ENCODE measurements at places on chromosomes 2 and 18.

DNA sequence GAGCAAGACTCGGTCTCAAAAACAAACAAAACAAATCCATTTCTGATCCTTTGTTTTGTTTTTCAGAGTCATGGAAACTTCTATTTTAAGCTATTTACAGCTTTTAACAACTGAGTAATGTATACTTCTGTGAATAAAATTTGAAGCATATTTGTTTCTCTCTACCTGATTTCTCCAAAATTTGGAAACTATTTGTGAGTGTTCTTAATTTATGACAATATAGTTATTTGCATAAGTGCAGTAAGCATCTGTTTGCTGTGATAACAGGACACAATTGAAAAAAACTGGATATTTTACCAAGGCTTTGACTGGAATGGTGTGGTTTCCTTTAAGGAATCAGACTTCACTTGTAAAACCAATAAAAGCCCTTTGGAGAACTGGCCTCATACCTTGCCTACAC, 53.3 kb upstream of the GULP1 start:
- DNase-seq: no peak

GRCh38 chr2:228669690-228670089, 488.2 kb upstream of the SPHKAP start:
- DNase-seq: no peak

- no peak for DNase-seq
These were observed 95.4 kb upstream of the CCDC85A start for GRCh38 chr2:56088411-56088810.

DNA sequence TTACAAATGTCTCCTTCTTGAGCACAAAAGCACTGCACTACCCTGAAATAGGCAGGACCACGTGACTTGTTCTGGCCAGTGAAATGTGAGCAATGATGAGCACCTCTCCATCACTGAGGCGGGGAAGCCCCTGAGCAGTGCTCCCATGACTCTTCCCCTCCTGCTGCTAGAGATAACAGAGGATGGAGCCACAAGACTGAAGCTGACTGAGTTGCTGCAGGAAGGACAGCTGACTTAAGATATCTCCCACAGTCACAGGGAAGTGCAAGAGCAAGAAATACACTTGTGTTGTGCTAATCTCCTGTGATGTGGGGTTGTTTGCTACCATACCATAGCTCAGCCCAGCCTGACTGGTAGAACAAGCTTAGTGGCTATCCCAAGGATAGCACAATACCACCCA, 38.7 kb downstream of the STK39 start:
- DNase-seq: no peak

- DNase-seq: no peak
These were observed 102.6 kb upstream of the LPIN2 start for GRCh38 chr18:3115447-3116030.

GRCh38 chr2:99680946-99681345, 191.1 kb upstream of the REV1 start:
- DNase-seq: no peak

GRCh38 chr2:33322612-33323011, 153.8 kb upstream of the RASGRP3 start:
- no peak for DNase-seq

DNA sequence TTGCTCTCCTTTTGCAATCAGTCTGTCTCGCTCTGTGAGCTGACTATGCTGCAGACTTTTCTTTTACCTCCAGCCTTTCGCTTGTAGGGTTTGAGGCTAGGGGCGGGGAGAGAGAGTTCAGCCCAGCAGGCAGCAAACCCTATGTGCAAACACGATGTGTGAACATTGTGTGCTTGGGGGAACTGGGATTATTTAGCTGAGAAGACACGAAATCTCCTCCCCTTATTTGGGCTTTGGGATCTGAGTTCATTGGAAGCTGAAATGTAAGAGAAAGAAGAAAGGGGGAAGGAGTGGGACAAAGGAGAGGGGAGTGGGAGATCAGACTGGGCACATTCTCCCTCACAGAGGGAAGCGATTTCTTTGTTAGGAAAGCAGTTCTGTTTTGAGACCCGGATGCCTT, 189.6 kb upstream of the TNP1 start:
- no peak for DNase-seq

GRCh38 chr18:5173236-5173635, 23.8 kb downstream of the AKAIN1 start:
- DNase-seq: no peak

- DNase-seq: no peak
These were observed 165.1 kb downstream of the DTNA start for GRCh38 chr18:34875150-34875549.

GRCh38 chr18:3654442-3655253, 204.7 kb downstream of the TGIF1 start:
- no peak for DNase-seq

DNA sequence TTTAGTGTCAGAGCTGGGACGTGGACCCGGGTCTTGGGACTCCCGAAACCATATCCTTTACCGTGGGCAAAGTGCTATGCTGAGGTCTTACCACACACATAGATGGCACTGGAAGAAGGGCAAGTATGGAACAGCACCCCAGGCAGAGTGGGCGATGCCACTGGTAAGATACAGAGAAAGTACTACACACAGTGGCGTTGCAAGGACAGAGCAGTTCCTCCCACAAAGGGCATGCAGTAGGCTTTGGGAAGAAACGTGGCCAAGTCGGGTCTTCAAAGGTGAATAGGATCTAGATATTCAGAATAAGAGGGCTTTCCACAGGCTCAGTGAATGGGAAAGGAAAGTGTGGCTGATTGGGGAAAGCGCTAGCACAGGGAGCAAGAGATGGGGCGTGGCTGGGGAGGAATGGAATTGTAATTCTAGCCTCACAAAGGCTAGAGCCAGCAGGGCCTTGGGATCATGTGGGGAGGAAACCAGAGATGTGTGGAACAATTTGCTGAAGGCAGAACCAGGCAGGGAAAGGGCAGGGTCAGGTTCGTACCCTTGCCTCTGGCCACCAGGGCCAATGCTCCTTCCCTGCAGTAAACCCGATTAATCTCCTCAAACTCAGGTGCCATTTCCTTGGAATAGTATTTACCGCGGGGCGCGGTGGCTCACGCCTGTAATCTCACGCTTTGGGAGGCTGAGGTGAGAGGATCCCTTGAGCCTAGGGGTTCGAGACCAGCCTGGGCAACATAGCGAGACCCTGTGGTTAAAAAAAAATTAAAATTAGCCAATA, 36.0 kb downstream of the PCBP1 start:
- no peak for DNase-seq

DNA sequence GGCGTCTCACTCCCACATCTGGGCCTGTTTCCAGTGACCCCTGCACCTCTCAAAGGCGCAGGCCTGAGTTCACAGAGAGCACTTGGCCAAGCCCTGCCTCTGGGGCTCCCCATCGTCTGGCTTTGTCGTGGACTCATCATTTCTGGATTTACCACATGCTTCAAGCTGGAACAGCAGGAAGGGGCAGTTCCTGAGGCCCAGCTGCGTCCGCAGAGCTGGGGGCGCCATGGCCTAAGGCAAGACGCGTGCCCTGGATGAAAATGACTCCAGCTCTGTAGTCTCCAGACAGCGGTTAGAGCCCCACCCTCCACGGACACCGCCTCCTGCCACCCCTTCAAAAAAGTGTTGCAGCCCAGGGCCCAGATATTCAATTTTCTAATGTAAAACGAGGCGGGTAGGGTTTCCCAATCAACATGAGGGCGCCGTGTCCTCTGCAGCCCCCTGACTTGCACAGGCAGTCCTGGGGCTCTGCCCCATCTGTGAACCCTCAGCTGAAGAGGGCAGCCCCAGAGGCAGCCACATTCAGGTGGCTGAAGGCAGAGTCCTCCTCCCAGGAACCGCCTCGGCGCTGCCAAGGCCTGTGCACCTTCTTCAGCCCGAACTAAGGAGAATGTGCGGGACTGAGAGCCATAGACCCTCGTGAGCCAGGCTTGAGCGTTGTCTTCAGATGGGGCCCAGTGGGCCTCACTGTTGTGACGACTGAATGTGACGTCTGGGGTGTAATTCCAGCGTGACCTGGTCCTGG, 85.5 kb downstream of the NFATC1 start:
- no peak for DNase-seq

DNA sequence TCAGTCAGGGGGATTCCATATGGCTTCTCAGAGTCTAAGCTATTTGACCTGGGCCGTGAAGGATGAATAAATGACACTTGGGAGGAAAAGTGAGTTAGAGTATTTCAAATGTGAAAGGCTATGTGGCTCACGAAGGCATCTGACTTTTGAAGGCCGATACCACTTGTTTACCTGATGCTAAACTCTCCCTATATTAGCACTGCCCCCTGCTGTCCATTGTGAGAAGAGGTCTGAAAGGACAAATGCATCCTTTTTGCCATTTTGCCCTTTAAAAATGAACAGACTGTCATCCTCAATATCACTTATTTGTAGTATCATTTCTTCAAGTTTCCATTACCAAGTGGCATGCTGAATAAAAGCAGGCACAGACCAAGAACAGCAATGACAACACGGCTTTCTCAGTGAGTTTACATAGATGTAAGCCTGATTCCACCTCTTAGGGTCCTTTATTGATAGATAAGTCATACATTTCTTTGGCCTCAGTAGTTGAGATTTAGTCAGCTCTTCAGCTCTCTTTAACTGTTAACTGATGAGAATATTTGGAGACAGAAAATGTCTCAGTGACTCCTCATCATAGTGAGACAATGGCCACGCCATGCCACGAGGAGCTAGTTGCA, 40.1 kb downstream of the DOCK10 start:
- DNase-seq: peak; percentile 37

- no peak for DNase-seq
These were observed 92.3 kb downstream of the CLIP4 start for GRCh38 chr2:29207352-29208148.

GRCh38 chr2:44330801-44331200, 30.5 kb downstream of the PREPL start:
- no peak for DNase-seq

DNA sequence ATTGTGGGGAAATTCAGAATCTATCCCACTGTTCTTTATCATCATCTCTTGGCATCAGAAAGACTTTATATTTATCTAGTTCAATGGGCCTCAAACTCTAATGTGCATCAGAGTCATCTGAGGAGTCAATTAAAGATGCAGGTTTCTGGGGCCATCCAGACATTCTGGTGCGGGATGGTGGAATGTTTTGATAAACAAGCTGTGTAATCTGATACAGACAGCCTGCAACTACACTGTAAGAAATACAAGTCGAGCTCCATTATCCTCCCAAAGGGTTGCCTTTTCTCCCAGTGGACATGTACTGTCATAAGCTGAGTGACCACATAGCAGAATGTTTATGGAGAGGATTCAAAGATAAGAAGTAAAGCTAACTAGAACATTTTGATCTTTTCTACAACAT, 515.3 kb upstream of the DCC start:
- no peak for DNase-seq

- no peak for DNase-seq
These were observed 1576.5 kb upstream of the NXPH2 start for GRCh38 chr2:140356697-140357096.

GRCh38 chr18:77066689-77067088, 65.9 kb downstream of the MBP start:
- no peak for DNase-seq

GRCh38 chr2:49860170-49860569, 705.9 kb upstream of the FSHR start:
- no peak for DNase-seq

DNA sequence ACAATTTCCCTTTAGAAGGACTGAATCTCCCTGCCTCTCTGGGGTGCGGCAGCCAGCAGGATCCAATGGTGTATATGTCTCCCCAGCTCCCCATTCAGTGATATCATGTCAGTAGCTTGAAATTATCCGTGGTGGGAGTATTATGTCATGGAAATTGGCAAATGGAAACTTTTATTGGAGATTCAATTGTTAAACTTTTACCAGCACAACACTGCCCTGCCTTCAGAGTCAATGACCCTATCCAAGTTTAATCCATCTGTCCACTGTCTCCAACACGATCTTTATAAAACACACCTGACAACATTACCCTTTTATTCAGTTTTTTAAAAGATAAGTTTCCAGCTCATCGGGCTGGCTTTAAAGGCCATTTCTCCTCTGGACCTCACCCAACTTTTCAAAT, 5.0 kb upstream of the IL1RN start:
- no peak for DNase-seq

DNA sequence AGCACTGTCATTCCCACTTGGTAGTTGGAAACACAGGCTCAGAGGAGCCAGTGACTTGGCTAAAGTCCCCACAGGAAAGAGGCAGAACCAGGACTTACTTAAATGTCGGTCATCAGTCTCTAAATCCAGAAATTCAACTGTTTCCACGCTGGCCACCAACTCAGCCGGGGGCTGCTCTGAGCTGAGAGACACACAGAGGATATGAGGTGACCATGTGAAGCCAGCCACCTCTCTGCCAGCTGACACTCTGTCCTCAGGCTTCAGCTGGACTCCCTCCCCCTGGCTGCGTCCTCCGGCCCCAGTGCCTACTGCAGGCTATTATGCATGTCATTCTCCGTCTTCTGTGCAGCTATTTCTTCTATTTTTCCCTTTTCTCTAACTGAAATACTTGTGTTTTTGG, 168.9 kb downstream of the ANKRD30B start:
- DNase-seq: no peak

- no peak for DNase-seq
These were observed 160.2 kb downstream of the NCK2 start for GRCh38 chr2:105904938-105905337.

DNA sequence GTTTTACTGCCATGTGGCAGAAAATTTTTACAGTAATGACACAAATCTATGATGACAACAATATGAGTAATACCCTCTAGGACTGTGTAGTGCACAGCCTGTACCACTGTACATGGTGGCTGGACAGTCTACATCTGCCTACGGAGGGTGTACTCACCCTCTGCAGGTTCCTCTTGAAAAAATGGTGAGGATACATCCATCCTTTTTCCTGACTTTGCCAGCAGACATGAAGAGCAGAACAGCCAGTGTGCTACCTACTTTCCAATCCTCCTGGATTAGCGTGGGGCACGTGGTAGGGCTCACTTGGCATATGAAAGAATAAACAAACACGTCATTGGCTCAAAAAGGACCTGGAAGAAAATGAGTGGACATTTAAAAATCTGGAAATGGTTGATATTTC, 62.6 kb downstream of the TRPM8 start:
- DNase-seq: no peak

GRCh38 chr2:196328088-196328680, 156.8 kb upstream of the STK17B start:
- no peak for DNase-seq

GRCh38 chr2:6657136-6657535, 208.6 kb downstream of the CMPK2 start:
- DNase-seq: no peak

DNA sequence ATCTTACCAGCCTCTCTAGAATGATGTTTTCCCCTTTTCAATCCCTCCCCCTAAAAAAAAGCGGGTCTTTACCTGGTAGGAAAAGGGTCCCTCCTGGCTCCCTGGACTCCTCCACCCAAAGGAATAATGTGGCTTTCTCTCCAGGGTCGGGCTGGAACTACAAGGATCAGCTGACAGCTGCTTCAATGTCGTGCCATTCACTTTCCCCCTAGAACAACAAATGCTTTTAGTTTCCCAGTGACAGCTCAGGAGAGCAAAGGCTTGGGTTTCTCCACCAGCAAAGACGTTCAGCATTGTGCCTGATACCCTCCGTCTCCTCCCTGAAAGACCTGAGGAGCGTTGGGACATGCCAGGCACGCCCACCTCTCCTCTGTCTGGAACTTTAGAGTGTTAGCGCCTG, 173.8 kb upstream of the SIX3 start:
- no peak for DNase-seq

GRCh38 chr2:150327564-150328489, 159.6 kb downstream of the RND3 start:
- DNase-seq: no peak

GRCh38 chr2:175742367-175742766, 259.7 kb downstream of the LNPK start:
- no peak for DNase-seq

GRCh38 chr18:74225193-74225840, 66.4 kb downstream of the CYB5A start:
- no peak for DNase-seq
